ENCODE measurements at places on chromosomes 2 and 18.
A peak's percentile ranks its signal among the peaks of the same experiment; 100 is the strongest.

- no peak for ATAC-seq
Measured at GRCh38 chr2:12665334-12665733, 51.4 kb upstream of the TRIB2 start.

- no peak for ATAC-seq
Measured at GRCh38 chr2:205218056-205218455, 464.2 kb upstream of the NRP2 start.

DNA sequence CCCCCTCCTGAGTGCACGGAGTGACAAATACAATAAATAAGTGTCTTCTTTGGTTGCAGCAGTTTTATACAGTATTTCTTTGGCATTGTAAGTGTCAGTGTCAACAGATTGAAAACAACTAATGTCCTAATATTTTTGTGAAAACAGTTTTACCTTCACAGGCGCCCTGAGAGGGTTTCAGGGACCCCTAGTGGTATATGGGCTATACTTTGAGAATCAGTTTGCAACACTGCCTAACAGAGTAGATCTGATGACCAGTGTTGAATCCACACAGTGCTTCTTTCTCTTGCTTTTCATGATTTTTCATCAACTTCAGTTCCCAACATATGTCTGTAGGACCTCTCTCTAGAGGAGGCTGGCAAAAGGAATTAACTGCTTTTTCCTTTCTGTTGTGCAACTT, 162.2 kb downstream of the PRPF40A start:
- no peak for ATAC-seq

GRCh38 chr2:25521665-25522387, 151.6 kb downstream of the DTNB start:
- ATAC-seq: peak; percentile 93

DNA sequence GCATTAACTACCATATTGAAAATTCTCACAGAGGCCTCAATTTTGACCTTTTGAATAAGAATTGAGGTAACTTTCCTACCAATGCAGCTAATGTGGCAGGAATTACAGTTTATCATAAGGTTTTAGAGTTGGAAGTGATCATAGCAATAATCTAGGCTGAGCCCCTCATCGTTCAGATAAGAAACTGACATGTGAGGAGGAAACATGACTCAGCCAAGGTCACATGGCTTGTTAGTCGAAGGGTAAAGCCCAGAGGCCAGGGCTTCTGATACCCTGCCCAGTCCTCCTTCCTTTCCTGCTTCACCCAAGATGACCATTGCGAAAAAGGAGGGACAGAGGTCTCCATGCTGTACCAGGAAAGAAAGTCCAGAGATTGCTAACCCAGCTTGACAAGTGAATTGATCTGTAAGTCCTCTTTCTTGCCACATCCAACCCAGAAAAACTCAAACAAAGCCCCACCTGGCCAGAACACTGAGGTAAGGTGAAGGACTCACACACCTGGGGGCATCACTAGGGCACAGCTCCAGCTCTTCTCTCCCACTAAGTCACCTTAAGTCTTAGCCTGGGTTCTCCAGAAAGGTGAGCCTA, 174.8 kb downstream of the EN1 start:
- no peak for ATAC-seq

DNA sequence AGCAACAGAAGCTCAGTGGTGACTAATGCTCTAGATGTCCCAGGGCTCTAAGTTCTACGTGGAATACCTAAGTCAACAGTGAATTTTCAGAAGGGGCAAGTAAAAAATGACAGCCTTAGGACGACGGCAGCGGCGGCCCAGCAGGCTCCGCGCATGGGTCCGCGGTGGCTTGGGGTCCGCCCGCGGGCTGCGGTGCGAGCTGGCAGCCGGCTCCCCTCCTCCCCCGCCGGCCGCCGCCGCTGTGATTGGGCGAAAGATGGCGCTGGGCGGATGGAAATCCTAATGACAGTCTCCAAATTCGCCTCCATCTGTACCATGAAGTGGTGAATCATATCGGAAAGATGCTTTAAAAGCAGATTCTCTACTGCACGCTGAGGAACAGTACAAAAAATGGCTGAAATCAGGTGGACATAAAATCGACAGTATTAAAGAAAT, 74.7 kb downstream of the HNRNPLL start:
- ATAC-seq: peak; percentile 75

DNA sequence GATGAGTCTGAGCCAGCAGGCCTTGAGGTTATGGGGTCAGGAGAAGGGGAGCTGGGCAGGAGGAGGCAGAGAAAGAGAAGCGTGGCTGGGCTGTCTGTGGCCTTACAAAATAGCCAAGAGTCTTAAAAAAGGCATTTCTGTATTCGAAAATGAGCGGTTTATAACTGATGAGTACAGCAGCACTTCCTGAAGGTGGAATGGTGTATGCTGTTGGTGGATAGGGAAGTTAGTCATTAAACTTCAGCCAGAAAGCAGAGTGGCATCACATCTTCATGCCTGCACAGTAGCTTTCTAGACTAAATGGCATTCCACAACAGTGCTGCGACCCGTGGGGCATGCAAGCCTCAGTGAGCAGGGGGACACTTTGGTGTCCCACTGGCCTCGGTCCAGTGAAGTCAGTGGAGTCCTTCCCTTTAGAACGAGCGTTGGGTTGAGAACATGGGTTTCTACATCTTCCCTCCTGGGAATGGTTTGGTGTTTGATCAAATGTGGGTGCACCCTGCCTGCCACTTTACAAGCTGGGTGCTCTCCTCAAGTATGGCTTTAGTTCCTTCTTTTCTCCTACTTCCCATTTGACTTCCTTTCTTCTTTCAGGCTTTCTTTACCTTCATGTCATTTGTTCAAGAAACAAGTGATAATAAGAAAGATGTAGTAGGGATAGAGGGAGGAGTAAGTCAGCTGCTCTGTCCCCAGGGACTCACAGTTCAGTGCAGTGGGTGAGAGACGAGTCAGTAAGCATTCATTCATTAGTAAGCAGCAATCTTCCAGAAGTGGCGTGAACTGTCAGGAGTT, 96.3 kb downstream of the ARMC9 start:
- no peak for ATAC-seq

DNA sequence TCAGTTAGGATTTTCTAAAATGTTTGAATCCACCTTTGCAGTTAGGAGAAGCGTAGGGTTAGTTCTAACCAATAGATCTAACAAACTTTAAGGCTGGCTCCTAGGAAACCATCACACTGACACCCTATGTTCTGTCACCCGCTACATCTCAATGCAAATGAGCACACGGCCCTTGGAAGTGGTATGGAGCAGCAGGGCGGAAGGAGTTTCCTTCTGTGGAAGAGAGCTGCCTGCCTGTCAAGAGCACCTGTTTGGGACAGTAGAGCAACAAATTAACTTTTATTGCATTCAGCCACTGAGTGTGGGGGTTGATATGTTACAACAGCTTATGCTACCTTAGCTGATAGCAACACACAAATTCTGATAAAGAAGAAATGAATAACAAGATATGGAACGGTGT, 306.9 kb upstream of the RAB6C start:
- no peak for ATAC-seq

DNA sequence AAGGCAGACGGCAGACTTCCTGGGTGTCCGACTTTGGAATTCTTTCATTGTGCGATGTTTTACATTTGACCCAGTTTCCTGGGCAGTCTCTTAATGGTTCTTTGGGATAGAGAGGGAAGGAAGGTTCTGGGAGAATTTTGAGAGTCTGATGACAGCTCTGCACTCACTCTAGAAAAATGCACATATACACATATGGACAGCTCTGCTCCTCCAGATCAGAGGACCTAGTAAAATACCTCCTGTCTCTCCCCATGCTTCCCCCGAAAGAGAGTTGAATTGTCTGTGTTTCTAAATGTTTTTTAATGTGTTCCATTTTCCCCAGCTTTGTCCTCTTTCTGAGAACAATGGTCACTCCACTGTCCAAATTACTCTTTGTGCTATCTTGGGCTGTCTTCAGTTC, 102.0 kb upstream of the CXCR4 start:
- ATAC-seq: no peak

DNA sequence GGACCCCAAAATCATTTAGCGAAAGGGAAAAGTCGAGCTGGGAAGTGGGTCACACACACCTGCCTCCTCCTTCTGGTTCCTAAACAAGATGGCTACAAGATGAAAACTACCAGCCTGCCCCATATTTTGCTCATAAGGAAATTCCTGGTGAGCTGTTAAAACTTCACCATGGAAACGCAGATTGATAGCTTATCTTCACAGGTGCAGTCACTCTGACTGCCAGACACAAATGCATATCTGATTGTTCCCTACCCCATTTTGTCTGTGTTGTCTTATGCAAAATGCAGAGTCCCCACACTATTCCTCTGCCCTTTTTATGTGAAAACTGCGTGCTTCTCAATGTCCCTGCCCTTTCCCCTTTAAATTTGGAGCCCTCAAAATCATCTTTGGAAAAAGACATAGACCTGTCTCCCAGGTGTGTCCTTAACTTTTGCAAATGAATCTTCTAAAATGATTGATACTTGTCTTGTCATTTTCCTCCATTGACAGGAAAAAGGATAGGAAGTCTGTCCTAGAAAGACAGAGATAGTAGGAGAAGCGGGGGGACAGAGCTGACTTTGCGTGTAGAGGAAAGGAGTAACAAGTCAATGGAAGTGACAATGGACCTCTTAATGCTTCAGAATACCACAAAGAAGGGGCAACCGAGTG, 38.9 kb upstream of the THOC1 start:
- ATAC-seq: no peak

GRCh38 chr2:118815731-118816130, 31.7 kb downstream of the EN1 start:
- ATAC-seq: no peak

GRCh38 chr2:70431716-70432347, 121.8 kb downstream of the TGFA start:
- no peak for ATAC-seq

DNA sequence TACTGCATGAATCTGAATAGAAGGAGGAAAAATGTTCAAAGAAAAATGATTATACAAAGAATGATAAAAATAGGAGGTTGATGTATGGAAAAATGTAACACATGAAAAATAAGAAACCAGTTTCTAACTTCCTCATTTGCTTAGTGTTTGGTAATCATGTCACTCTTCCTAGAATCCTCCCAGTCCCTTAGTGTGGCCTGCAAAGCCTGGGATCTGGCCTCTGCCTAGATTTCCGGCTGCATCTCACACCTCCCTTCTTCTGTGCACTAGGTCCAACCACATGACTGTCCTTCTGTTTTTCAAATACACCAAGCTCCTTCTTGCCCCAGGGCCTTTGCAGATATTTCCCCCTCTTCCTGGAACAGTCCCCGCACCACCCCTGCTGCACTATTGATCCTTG, 76.8 kb upstream of the RBMS1 start:
- ATAC-seq: no peak

- no peak for ATAC-seq
Measured at GRCh38 chr18:22436136-22436535, 18.4 kb upstream of the CTAGE1 start.
